Stimulated activated CD4-positive, alpha-beta T cell treated with anti-CD3 and anti-CD28 coated beads, Interleukin-4, amount 100 ng/mL, for 48 hours (primary cell): ENCODE measurements at places on chromosomes 11 and 22.

DNA sequence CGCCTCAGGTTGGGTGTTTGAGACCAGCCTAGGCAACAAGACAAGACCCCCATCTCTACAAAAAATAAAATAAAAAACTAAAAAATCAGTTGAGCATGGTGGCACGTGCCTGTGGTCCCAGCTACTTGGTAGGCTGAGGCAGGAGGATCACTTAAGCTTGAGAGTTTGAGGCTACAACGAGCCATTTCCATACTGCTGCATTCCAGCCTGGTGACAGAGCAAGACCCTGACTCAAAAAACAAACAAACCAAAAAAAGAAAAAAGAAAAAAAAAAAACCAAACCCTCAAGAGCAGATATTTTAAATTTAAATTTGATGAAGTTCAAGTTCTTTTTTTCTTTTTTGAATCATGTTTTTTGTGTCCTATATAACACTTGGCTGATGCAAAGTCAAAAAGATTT is 7.2 kb upstream of the CCDC83 start:
- DNase-seq, result no peak

DNA sequence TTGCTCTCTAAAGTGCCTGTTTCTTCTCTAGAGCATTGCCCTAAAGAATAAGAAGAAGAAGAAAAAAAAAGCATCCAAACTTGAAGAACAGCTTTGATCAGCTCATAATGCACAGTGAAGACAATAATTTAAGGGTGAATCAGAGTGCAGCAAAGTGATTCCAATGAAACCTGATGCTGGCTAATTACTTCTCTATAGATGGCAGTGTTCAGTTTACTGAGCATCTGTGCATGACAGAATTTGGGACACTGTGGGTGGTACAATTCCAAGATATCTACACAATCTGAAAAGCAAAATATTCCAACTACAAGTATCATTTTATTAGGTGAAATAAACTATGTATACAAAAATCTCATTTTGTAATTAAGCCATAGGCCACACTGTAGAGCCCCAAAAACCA is 450.5 kb upstream of the CCDC90B start:
- DNase-seq, result no peak

DNA sequence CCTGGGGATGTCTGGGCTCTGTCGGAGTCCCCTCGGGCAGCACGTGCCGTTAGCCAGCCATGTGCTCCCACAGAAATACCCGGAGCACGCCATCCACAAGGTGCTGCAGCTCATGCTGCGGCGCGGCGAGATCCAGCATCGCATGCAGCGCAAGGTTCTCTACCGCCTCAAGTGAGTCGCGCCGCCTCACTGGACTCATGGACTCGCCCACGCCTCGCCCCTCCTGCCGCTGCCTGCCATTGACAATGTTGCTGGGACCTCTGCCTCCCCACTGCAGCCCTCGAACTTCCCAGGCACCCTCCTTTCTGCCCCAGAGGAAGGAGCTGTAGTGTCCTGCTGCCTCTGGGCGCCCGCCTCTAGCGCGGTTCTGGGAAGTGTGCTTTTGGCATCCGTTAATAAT is 24.1 kb downstream of the MCM5 start:
- DNase-seq, result no peak

DNA sequence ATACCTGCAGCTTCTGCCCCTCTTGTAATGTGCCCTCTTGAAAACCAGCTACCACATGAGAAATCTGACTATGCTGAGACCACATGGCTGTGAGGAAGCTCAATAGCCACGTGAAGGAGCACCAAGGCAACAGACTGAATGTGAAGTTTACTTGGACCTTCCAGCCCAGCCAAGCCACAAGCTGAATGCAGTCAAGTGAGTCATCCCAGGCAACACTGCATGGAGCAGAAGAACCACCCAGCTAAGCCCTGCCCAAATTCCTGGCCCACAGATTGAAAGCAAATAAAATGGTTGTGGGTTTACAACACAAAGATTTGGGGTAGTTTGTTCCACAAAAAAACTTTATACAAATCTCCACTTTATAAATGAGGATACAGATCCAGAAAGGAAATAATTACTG is 114.5 kb downstream of the TIMP3 start:
- DNase-seq, result no peak

DNA sequence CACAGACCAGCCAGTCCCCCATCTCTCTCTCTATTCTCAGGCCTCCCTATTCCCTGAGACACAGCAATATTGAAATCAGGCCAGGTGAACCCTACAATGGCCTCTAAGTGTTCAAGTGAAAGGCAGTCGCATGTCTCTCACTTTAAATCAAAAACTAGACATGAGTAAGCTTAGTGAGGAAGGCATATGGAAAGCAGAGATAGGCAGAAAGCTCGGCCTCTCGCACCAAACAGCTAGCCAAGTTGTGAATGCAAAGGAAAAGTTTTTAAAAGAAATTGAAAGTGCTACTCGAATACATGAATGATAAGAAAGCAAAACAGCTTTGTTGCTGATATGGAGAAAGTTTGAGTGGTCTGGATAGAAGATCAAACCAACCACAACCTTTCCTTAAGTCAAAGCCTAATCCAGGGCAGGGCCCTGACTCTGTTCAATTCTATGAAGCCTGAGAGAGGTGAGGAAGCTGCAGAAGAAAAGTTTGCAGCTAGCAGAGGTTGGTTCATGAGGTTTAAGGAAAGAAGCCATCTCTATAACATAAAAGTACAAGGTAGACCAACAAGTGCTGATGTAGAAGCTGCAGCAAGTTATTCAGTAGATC is 19.8 kb upstream of the MPZL2 start:
- no peak for DNase-seq

- DNase-seq, result peak; percentile 34
Observed at GRCh38 chr11:8033305-8034105, 46.4 kb downstream of the EIF3F start.

- DNase-seq, result no peak
Observed at GRCh38 chr11:46235777-46236688, 41.4 kb upstream of the CREB3L1 start.

DNA sequence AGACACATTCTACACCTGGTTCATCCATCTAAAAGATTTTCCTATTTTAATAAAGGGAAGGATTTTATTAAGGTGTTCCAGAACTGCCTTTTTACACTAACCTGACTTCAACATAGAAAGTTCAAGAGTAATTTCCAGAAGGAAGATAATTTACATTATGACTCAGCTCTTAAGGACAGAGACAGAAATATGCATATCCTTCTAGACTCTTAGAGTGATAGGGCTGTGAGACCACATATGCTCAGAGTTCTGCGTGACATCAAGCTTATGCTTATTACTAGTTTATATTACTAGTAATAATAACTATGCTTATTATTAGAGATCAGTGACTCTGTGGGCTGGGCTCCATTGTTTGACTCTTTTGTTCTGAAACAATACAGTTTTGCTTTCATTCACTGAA is 4.6 kb downstream of the PDGFD start:
- DNase-seq, result no peak

- DNase-seq, result no peak
Observed at GRCh38 chr11:65136515-65137096, 2.3 kb upstream of the SYVN1 start.

GRCh38 chr22:28132466-28132865 is 213.4 kb upstream of the PITPNB start:
- no peak for DNase-seq

DNA sequence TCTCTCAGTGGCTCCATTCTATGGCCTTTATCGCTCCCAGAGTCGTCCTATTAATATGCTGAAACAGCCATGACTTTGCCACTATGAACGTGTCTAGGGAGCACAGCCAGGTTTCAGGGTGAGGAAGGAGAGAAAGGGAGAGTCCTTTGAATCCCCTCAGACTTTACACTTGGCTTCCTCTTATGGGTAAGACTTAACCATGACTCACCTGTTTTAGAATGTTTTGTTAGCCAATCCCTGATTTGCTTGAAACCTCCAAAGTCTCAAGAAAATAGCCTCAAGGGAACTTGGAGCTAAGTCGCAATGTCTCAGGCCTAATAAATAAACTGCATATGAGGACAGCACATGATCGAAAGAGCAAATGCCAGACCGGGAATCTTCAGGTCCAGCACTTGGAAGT is 131.2 kb upstream of the RCN1 start:
- DNase-seq, result no peak

DNA sequence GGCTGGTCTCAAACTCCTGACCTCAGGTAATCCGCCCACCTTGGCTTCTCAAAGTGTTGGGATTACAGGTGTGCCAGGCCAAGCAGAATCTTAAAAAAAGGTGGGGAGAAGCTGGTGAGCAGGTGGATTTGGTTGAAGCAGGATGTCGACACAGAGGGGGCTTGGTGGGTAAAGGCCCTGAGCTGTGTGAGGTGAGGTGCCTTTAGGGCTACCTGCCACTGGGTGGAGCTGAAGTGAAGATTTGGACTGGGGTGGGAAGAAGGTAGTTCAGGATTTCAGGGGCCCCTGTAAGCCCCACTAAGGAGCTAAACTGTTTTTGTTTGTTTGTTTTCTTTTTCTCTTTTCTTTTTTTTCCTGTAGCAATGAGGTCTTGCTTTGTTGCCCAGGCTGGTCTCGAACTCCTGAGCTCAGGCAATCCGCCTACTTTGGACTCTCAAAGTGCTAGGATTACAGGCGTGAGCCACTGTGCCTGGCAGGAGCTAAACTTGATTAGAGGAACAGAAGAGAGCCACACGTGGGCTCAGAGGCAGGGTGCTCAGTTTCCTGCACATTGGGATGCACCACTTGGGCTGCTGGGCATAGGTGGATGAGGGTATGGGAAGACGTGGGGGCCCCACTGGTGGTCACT is 6.0 kb downstream of the P2RX6 start:
- DNase-seq, result no peak

GRCh38 chr22:36891646-36892045 is 21.8 kb upstream of the CSF2RB start:
- DNase-seq, result no peak

- no peak for DNase-seq
Observed at GRCh38 chr11:111586388-111586831, 15.8 kb upstream of the SIK2 start.

- DNase-seq, result no peak
Observed at GRCh38 chr22:43275545-43276317, 67.4 kb downstream of the SCUBE1 start.

DNA sequence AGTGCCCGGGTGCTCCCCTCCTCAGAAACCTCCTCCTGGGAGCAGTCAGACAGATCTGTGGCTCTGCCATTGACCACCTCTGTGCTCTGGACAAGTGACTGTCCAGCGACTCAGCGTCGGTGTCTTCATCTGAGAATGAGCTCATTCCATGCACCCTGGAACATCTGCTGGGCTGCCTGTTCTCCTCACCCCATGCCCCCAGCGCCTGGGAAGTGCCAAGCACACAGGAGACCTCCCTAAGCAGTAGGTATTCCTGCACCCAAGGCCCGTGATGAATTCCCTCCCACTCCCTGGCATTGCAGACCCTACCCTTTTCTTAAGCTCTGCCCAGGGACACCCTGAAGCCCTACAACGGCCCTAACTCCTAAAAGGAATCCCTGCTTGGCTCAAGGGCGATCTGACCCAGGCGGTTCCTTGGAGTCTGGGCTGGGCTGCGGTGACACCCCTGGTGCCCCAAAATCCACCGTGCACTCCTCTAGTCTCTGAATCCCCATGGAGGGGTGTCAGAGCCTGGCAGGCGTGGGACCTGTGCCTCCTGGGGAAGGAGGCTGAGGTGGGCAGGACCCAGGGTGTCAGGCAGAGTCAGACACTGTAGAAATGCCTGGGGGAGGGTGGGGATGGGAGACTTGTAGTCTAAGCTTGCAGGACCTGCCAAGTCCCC is 92.0 kb downstream of the CEP164 start:
- DNase-seq, result no peak

- no peak for DNase-seq
Observed at GRCh38 chr22:31881200-31881599, 63.1 kb upstream of the YWHAH start.

DNA sequence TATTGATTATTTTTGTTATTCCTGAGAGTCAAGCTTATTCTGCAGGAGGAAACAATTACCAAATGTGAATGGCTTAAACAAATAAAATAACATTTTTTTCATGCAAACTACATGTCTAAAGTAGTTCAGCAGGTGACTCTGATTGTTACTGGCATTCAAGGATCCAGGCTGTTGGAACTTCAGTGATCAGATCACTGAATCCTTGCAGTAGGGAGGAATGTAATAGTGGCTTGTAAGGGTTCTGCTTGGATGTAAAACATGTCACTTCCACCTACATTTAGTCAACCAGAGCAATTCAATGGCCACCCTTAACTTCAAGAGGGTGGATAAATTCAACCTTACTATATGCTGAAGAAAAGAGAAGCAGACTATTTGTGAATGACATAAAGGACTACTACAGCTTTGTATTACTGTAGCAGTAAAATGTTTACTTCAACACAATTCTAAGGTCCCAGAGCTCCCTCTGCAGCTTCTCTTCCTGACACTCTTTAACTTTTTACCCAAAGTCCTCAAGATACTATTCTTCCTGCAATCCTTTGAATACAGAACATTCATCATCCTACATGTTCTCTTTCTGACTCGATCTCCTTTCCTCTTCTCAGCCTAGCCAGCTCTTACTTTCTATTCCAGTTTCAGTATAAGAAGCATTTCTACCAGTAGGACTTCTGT is 284.0 kb downstream of the LRRC4C start:
- DNase-seq, result no peak

DNA sequence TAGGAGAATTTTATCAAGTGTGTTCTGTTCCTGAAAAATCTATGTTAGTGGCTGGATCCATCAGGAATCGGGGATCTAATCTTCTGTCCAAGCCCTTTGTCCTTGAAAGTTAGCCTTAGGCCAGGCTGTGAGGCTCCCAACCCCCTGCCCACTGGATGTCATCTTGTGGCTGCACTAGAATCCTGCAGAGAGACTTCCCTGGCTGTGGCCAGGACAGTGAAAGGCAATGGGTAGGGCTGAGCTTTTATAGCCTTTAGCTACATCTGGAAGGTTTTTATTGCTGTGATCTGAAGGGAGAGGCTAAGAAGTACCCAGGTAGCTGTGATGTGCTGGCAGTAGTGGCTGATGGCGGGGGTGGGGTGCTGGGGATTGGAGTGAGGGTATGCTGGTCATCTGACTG is 2.1 kb downstream of the OAF start:
- no peak for DNase-seq

DNA sequence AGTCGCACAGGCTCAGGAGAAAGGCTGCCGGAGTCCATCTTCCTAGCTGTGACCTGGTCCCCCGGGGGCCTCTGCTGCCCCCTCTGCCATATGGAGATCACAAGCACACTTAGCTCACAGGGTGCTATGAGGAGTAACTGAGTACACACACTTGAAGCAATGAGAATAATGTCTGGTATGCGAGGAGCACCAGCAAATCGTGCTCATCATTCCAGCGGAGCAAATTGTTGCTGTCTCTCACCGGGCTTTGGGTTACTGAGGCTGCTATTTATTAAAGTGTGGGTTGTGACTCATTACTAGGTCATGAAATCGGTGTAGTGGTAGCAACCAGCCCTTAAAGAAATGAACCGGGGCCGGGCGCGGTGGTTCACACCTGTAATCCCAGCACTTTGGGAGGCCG is 48.1 kb upstream of the EIF3D start:
- DNase-seq, result no peak

GRCh38 chr11:75910426-75911145 is 95.6 kb downstream of the UVRAG start:
- no peak for DNase-seq

GRCh38 chr11:35717520-35717919 is 54.9 kb downstream of the TRIM44 start:
- DNase-seq, result no peak
